ENCODE measurements at places on chromosomes 12 and 14. TPM values are rescaled to one million over a fixed set of nuclear protein-coding genes. Genes with fewer than 3 reads are reported as not detected.

IFI27L2 gene
- total RNA-seq: 85.4 TPM

SLC10A1 gene
- total RNA-seq: not detected

GRCh38 chr12:78966062-78966461 is 101.5 kb downstream of the SYT1 start:
- DNase-seq: no peak

SVOP gene
- total RNA-seq: not detected

- no peak for DNase-seq
Observed at GRCh38 chr14:50794068-50794645, 36.8 kb downstream of the NIN start.

- no peak for DNase-seq
Observed at GRCh38 chr12:55037351-55037987, 17.7 kb downstream of the NEUROD4 start.

DNA sequence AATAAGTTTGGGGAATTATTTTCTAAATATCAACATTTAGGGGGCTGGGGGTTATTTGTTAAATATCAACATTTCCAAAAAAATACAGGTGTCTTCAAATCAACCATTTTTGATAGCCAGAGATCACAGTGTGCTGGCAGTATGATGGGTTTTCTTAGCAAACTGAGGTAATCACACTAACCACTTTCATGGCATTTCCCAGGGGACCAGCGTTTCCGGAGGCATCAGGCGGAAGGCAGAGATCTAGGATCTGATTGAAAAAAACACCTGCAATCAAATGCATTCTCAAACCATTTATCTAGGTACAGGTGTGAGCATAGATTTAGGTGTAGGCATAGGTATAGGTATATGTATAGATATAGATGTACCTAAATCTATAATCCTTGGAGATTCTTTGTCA is 34.6 kb downstream of the GLRX5 start:
- no peak for DNase-seq

All from sciatic nerve (tissue), 2 donors.